ENCODE measurements at places on chromosomes 12 and 14. TPM values are rescaled to one million over a fixed set of nuclear protein-coding genes. Genes with fewer than 3 reads are reported as not detected.

The AMN gene
- 0.44 TPM for total RNA-seq

The TAS2R46 gene
- total RNA-seq: 0.11 TPM

The TAS2R50 gene
- total RNA-seq: 0.11 TPM

The OR4E2 gene
- not detected for total RNA-seq

The ARG2 gene
- 18.2 TPM for total RNA-seq

The INHBC gene
- total RNA-seq: not detected

The STON2 gene
- total RNA-seq: 228 TPM

The LRTM2 gene
- not detected for total RNA-seq

The SBNO1 gene
- total RNA-seq: 36.6 TPM

The TAS2R43 gene
- 0.21 TPM for total RNA-seq

The COX8C gene
- total RNA-seq: not detected

The CCDC175 gene
- not detected for total RNA-seq

The BHLHE41 gene
- 0.14 TPM for total RNA-seq

The P2RX2 gene
- not detected for total RNA-seq

The MSRB3 gene
- 16.4 TPM for total RNA-seq

The FGF23 gene
- total RNA-seq: not detected

The DHRS4L2 gene
- total RNA-seq: 27.7 TPM

The KRT74 gene
- not detected for total RNA-seq

The KLRB1 gene
- total RNA-seq: not detected

The RDH16 gene
- 0.07 TPM for total RNA-seq

The IFNG-AS1 gene
- not detected for total RNA-seq

The SERPINA4 gene
- total RNA-seq: not detected

The CDK4 gene
- total RNA-seq: 125 TPM

The PALS1 gene
- total RNA-seq: 32.4 TPM

The HRK gene
- total RNA-seq: not detected

The FAM186B gene
- 0.32 TPM for total RNA-seq

The MYO1A gene
- total RNA-seq: not detected

The CYP46A1 gene
- not detected for total RNA-seq

The MYL2 gene
- not detected for total RNA-seq

The CCDC177 gene
- total RNA-seq: not detected

The APPL2 gene
- 31.2 TPM for total RNA-seq

The KRT83 gene
- total RNA-seq: not detected

The GAS2L3 gene
- 11.7 TPM for total RNA-seq

The PUS1 gene
- 26.4 TPM for total RNA-seq
